ENCODE measurements at places on chromosomes 1 and 21.
A peak's percentile ranks its signal among the peaks of the same experiment; 100 is the strongest.

DNA sequence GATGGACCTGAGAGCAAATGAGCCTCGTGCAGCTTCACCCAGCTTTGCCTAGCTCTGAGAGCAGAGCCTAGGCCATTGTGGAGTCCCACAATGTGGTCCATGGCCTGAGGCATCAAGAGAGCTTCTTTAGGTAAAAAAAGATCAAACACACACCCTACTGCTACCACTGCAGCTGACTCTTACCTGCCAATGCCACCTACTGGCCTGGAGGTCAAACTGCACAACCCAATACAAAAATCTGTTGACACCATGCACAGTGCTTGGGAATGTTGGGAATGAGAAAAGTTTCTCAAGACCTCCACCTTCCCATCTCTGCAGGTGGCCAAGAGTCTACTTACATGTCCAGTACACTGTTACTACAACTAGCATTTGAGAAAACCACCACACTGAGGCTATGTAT, 60.6 kb downstream of the UCHL5 start:
- no peak overlapping the region for H3K27ac ChIP-seq
- H3K4me3 ChIP-seq: no peak overlapping the region
- H3K27me3 ChIP-seq: no peaks in the 10 kb centered on the region
- DNase-seq: no peak

DNA sequence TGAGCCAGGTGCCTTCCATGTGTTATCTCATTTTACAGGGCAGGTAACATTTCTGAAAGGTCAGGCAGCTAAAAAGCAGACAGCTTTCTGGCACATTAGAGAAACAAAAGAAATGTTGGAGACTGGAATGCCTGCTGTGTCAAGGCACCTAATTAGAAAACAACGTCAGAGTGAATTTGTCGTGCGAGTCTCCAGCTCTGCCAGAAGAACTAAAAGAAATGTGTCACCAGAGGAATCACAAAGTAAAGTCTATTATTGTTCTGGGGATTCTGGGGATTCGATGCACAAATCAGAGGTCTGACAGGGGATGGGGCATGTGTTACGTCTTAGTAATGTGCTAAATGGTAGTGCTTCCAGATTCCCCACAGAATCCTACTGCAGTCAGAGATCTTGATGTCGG, 89.3 kb downstream of the EDEM3 start:
- no peak overlapping the region for H3K4me3 ChIP-seq
- no peak overlapping the region for H3K27ac ChIP-seq
- H3K27me3 ChIP-seq: peaks cover 35% of the 10 kb centered on the region
- DNase-seq: no peak

DNA sequence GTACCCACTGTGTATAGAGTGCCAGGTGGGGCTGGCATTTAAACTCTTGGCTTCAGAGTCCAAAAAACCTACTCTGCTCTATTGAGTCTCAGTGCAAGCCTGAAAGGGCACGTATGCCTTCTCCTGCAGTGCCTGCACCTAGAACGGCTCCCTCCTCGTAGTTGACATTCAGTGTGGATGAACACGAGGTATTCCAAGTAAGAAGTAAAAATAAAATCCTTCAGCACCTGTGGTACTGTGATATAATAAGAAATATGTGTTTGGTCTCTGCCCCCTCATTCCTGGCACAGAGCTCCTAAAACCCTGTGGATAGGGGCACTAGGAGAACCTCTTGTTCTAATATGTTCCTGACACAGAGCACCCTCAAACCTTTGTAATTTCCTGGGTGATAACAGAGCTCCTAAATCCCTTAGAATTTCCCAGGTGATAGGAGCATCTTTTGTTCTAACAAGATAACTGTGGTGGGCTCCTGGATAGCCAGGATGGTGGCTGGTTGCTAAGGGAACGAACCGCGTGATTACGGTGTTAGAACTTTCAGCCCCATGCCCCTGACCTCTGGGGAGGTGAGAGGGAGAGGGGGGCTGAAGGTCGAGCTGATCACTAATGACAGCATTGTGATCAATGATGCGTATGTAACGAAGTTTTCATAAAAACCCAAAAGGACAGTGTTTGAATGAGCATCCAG, 16.8 kb downstream of the UCK2 start:
- no peak for DNase-seq
- H3K4me1 ChIP-seq: peaks cover 30% of the 10 kb centered on the region
- H3K27ac ChIP-seq: no peak overlapping the region
- H3K4me3 ChIP-seq: no peak overlapping the region
- no peaks in the 10 kb centered on the region for H3K27me3 ChIP-seq

DNA sequence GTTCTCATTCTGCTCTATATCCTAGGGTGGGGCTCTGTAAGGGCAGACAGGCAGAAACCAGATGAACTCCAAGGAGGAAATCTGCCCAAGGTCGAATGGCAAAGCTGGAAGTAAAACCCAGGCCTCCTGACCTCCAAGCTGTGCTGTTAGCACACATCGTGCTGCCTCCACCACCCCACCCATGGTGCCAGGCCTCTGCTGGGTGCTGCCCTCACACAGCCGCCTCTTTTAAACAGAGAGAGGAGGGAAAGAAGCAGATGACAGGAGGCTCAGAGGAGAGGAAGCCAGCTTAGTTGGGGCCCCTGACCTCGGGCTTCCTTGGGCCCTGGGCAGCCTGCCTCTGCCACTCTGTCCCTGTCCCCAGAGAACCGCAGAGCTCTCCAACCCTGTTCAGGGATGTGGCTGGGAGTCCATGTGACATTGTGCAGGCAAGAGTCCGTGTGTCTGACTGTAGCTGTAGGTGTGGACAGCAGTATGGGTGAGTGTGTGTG, 1.1 kb downstream of the SYNC start:
- H3K36me3 ChIP-seq: no peaks in the 10 kb centered on the region
- DNase-seq: no peak
- no peak overlapping the region for H3K27ac ChIP-seq
- peaks cover 39% of the 10 kb centered on the region for H3K27me3 ChIP-seq
- H3K4me1 ChIP-seq: peaks cover 8% of the 10 kb centered on the region
- peak overlapping the region; percentile 57 for H3K4me3 ChIP-seq

DNA sequence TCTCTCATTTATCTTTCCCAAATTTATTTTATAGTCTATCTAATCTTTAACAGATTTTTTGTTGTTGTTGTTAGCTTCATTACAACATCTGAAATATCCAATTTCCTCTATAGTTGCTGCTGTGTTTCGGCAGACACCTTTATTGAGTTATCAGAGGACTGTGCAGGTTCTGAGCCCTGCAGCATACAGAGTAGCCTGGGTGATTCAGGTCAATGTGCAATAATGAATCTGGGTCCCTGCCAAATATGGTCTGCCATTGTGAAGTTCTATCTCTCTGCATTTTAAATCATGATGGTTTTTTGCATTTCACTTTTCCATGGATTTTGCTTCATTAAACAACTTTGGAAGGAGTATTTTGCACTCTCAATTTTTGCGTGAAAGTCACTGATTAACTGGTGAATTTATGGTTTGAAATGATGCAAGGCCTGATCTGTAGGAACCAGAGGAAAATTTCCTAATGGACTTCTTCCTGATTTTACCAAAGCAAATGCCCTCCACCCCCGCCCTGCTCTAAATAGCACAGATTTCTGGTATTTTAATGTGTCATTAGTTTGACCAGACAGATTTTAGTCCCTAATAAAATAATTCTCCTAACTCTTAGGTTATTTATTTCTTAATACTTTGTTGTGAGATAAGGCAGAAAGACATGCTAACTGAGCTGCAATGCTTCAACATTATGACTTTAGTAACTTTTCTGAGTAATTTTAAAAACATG, 402.3 kb downstream of the PTBP2 start:
- no peak overlapping the region for H3K4me3 ChIP-seq
- no peaks in the 10 kb centered on the region for H3K4me1 ChIP-seq
- no peak overlapping the region for H3K27ac ChIP-seq
- no peaks in the 10 kb centered on the region for H3K36me3 ChIP-seq
- no peaks in the 10 kb centered on the region for H3K27me3 ChIP-seq

GRCh38 chr1:17920881-17921640, 165.9 kb downstream of the ACTL8 start:
- peaks cover 5% of the 10 kb centered on the region for H3K4me1 ChIP-seq
- no peak overlapping the region for H3K4me3 ChIP-seq
- no peak for DNase-seq
- H3K27ac ChIP-seq: no peak overlapping the region
- peaks cover 58% of the 10 kb centered on the region for H3K27me3 ChIP-seq

GRCh38 chr1:93123201-93123783, 44.2 kb downstream of the MTF2 start:
- H3K27ac ChIP-seq: no peak overlapping the region
- no peak overlapping the region for H3K4me3 ChIP-seq
- peaks cover 26% of the 10 kb centered on the region for H3K27me3 ChIP-seq
- peaks cover 39% of the 10 kb centered on the region for H3K36me3 ChIP-seq
- no peak for DNase-seq
- H3K4me1 ChIP-seq: peaks cover 3% of the 10 kb centered on the region

GRCh38 chr1:33428661-33429060, 2.2 kb downstream of the PHC2 start:
- no peaks in the 10 kb centered on the region for H3K27me3 ChIP-seq
- H3K4me3 ChIP-seq: no peak overlapping the region
- H3K36me3 ChIP-seq: peaks cover 1% of the 10 kb centered on the region
- DNase-seq: no peak
- peaks cover 6% of the 10 kb centered on the region for H3K4me1 ChIP-seq
- H3K27ac ChIP-seq: no peak overlapping the region

GRCh38 chr1:22207511-22208267, 64.8 kb upstream of the WNT4 start:
- H3K4me3 ChIP-seq: no peak overlapping the region
- no peaks in the 10 kb centered on the region for H3K36me3 ChIP-seq
- H3K27me3 ChIP-seq: peaks cover 90% of the 10 kb centered on the region
- no peaks in the 10 kb centered on the region for H3K4me1 ChIP-seq

- no peaks in the 10 kb centered on the region for H3K36me3 ChIP-seq
- H3K4me1 ChIP-seq: no peaks in the 10 kb centered on the region
- no peak for DNase-seq
- no peak overlapping the region for H3K4me3 ChIP-seq
- peaks cover 4% of the 10 kb centered on the region for H3K27me3 ChIP-seq
- H3K27ac ChIP-seq: no peak overlapping the region
Measured at GRCh38 chr1:160467576-160467975, 55.5 kb downstream of the SLAMF6 start.

DNA sequence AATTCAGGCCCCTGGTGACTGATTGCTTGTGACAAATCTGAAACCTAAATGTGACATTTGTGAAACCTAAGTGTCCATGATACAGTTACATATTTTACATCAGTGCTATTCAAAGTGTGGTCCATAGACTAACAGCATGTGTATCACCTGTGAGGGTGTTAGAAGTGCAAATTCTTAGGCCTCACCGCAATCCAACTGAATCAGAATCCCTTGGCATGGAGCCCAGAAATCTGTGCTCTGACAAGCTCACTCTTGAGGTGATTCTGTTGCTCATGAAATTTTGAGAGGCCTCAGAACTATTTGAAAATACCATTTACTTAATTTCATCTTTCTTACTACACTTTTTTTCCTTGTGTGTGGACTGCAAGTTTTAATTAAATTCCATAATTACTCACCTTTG, 587.9 kb downstream of the ADGRL2 start:
- no peaks in the 10 kb centered on the region for H3K36me3 ChIP-seq
- no peaks in the 10 kb centered on the region for H3K4me1 ChIP-seq
- DNase-seq: no peak
- H3K27me3 ChIP-seq: no peaks in the 10 kb centered on the region
- H3K27ac ChIP-seq: no peak overlapping the region
- H3K4me3 ChIP-seq: no peak overlapping the region

GRCh38 chr1:223298701-223299100, 65.3 kb downstream of the SUSD4 start:
- no peak overlapping the region for H3K27ac ChIP-seq
- no peak overlapping the region for H3K4me3 ChIP-seq
- DNase-seq: no peak
- H3K4me1 ChIP-seq: no peaks in the 10 kb centered on the region

DNA sequence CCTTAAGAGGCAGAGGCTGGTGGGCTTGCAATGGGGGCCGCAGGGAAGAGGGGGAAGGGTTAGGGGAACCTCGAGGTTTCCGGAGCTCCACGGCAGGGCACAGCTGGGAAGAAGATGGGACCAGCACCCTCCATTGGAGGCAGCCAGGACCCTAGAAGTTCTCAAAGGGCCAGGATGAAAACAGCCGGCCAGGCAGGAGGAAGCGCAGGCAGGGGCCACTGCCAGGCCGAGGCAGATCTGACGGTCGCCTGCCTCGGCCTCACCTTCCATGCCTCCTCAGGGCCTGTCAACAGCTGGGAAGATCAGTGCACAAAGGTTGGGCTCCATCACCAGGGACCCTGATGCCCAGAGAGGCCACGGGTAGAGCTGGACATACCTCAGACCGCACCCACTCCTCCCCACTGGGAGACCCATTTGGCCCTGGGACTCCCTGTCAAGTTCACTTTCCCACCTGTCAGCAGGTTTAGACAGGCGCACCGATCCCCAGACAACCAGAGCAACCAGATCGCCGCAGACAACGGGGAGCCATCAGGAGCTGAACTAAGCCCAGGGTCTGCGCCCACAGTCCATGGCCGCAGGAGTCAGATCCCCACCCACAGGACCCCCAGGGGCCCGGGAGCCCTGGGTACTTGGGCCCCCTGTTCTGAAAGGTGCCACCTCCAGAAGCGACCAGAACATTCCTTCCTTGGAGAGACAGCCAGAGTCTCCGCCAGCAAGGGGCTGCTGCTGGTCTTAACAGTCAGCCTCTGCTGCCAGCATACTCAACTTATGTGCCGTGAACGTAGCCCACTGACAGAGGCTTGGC, 2.2 kb downstream of the SLC19A1 start:
- H3K27me3 ChIP-seq: no peaks in the 10 kb centered on the region
- peaks cover 4% of the 10 kb centered on the region for H3K4me1 ChIP-seq
- H3K36me3 ChIP-seq: peaks cover 2% of the 10 kb centered on the region

- no peaks in the 10 kb centered on the region for H3K27me3 ChIP-seq
- no peak overlapping the region for H3K4me3 ChIP-seq
- DNase-seq: no peak
- no peaks in the 10 kb centered on the region for H3K36me3 ChIP-seq
- H3K27ac ChIP-seq: no peak overlapping the region
- H3K4me1 ChIP-seq: no peaks in the 10 kb centered on the region
Measured at GRCh38 chr1:198423673-198424072, 116.8 kb downstream of the ATP6V1G3 start.

DNA sequence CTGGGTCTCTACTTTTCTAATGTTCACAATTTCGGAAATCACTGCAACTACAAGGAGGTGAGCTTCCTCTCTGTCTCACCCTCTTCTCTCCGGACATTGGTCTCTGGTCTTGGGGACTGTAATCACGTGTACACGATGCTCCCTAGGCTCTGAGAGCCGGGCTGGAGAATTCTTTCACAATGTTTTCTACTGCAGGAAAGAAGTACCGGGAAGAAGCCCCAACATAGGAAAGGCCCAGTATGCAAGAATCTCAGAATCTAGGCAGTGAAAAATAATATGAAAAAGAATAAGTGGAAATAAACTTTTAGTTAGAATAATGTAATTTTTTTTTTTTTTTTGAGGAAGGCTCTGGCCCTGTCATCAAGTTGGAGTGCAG, 13.5 kb upstream of the HJV start:
- DNase-seq: no peak
- H3K36me3 ChIP-seq: no peaks in the 10 kb centered on the region
- peak overlapping the region; percentile 99 for H3K27ac ChIP-seq
- H3K4me1 ChIP-seq: peaks cover 5% of the 10 kb centered on the region
